ENCODE measurements at places on chromosomes 5 and 9. TPM values are rescaled to one million over a fixed set of nuclear protein-coding genes. Genes with fewer than 3 reads are reported as not detected.
A peak's percentile ranks its signal among the peaks of the same experiment; 100 is the strongest.

GRCh38 chr9:106771608-106772007 is 91.4 kb upstream of the ZNF462 start:
- no peak for DNase-seq

Gene LCN1
- total RNA-seq = not detected

- no peak for DNase-seq
Measured at GRCh38 chr5:123598028-123598689, 86.2 kb downstream of the CSNK1G3 start.

Gene PCDHA12
- total RNA-seq = 0.03 TPM

Gene PCDHB6
- not detected for total RNA-seq

DNA sequence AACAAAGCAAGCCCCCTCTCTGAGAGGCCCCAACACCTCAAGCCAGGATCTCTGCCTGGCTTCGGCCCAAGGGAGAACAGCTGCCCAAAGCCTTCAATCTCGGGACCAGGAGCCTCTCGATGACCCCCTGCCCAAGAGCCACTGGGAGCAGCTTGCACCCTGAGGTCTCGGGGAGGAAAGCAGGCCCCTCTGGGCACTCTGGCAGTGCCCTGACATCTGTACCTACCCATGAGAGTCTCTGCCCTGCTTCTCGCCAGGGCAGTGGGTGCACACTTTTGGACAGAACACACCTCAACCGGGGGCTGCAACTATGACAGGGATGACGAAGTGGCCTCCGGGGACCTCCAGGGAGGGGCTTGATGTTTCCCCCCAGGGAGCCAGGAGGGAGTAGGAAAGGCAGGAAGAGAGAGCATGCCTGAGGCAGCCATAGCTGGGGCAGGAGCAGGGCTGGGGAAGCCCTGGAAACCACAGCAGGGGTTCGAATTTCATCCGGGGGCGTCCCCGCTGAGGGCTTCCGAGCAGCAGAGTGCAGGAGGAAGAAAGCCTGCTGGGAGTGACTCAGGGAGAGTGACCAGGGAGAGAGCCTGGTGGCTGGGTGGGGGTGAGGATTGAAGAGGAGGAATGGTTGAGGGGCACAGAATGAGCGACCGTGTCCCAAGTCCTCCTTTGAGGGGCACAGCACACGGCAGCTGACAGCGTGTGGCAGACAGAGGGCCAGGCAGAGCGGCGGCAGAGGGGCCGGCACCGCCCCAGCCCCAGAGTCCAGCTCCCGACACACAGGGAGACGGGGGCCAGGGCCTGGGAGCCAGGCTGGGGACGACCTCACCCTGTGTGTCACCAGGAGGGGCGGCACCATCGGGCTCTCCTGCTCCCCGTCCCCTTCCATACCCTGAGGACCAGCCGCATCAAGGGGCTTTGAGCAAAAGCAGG is 1.8 kb downstream of the LPCAT1 start:
- DNase-seq = no peak

Gene SARDH
- total RNA-seq = not detected

GRCh38 chr9:37953775-37954437 is 50.0 kb upstream of the SLC25A51 start:
- DNase-seq = peak; percentile 96

DNA sequence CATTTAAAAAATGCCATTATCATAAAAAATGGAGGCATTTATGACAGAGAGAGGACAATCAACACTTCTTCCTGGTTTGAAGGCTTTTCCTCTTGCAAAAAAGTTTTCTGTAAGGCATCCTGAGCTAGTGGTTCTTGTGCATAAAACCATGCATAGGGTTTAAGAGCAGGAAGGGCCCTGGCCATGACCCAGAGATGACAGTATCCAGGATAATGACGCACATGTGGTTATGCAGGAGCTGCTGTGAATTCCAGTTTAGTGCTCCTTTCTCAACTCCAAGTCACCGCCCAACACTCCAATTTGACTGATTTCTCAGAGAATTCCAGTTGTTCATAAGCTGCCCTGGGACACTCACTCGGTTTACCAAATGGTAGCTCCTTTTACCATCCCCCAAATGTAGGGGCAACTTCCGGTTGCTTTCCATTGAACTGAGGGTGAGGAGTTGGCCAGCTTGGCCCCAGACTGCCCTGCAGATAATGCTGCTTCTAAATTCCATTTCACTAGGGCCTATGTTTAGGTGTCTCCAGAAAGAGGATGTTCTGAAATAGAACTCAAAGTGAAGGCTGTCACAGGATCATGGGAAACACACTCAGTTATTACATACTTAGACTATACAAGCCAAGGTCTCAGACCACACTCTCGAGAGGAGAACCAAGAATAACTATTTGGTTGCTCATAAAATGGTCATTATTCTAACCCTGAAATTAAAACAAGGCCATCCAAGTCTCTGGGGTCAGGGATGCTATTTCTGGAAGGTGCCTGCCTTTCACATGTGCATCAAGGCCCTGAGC is 179.1 kb downstream of the SLIT3 start:
- no peak for DNase-seq

Gene CLTB
- total RNA-seq = 451 TPM

- DNase-seq = peak; percentile 64
Measured at GRCh38 chr5:138632900-138633489, 57.8 kb upstream of the HSPA9 start.

- DNase-seq = no peak
Measured at GRCh38 chr5:664343-664993, 28.7 kb downstream of the TPPP start.

Gene PRUNE2
- 2.2 TPM for total RNA-seq

GRCh38 chr5:136057401-136058038 is 28.7 kb downstream of the TGFBI start:
- DNase-seq = no peak

DNA sequence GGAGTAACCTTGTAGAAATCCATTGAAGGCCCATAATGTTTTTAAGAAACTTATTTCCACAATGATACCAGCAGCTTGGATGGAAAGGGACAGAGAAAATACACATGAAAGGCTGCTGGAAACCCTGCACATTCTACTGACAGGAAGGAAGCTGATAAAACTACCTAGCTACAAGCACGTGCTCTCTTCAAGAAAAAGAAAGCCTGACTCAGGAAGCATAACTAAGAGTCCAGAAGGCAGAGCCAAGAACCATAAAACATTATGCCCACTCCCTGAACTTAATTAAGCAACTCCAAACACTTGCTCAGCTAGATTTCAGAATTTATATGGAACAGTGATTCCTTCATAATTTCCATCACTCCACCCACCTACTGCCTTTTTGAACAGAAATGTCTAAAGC is 430.8 kb downstream of the SEMA5A start:
- DNase-seq = no peak

DNA sequence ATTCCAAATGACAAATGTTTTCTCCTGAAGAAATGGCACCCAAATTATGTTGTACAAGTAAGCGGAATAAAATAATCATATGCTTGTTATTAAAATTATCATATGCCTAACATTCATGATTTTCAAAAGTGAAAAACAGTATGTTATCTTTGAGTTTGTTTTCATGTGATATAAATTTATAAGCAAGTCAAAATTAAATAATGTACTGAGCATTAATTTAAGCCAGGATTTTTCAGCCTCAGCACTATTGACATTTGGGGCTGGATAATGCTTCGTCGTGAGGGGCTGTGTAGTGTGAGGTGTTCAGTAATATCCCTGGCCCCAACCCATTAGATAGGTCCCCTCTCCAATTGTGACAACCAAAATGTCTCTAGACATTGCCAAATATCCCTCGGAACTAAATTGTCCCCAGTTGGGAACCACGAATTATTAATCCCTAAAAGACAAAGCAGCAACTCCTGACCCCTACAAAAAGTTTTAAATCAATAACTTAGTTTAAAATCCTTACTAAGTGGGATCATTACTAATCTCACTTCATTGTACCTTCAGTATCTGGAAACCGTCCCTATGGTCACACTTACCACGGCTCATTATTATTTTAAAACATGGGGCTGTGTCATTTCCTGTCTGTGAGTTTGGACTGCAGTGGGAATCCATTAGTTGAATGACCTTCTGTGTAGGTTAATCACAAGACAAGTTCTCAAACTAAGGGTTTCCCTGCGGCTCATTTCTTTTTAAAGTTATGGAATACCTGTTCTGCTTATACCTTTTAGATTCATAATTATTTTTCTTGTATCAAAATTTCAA is 1.3 kb upstream of the NNT start:
- DNase-seq = peak; percentile 18

Gene ABO
- total RNA-seq = not detected

Gene ADAMTS16
- total RNA-seq = not detected

DNA sequence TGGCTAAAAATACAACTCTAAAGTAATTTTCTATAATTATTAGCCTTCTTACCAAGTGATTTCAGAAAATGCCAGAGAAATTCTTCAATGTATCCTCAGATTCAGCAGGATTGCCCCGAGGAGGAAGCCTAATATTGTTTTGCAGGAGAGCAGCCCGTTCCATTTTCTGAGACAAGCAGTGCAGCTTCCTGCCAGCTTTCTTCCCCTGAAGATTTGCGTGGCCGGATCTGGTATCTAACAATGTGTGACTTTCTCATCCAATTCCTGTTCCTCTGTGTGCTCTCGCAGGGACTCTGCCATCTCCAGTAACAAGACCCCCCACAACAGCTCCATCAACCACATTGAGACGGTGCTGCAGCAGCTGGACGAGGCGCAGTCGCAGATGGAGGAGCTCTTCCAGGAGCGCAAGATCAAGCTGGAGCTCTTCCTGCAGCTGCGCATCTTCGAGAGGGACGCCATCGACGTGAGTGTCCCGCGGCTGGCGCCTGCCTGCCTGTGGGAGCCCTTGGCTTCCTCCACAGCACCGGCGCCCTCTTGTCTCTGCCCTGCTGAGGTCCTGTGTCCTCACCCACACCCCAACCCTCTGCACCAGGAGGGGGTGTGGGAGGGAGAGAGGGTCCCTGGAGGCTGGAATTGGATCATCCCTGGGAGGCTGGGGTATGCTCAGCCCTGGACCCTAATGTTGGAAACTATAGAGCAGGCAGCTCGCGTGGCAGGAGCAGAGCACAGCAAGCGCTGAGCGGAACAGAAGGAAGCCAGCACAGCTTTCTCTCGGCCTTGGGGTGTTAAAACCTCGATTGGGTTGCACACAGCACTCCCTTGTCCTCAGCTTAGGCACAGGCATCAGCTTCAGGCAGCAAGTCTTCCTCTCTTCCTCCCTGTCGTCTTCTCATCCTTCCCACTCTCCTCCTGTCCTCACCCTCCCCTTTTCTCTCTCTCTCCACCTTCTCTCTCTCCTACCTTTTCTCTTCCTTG is 216.2 kb downstream of the TRIO start:
- no peak for DNase-seq

Gene PCDHGA2
- total RNA-seq = 0.10 TPM

DNA sequence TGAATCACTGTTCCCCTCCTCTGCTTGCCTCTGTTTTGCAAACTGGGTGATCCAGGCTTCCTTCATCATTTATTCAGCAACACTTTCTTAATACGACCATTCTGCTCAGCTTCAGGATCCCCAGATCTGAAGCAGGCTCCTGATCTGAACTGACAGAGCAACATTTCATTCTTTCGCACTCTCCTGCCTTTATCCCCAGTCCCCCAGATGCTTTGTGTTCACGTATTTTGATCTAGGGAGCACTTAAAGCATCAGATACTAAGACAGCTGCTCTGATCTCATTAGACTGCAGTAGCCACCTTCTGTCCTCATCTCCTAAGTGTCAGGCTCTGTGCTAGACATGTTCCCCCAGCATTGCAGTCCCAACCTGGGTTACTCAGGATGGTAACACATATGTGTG is 158.0 kb downstream of the TRIO start:
- DNase-seq = no peak

- no peak for DNase-seq
Measured at GRCh38 chr5:142221091-142221860, 103.5 kb downstream of the SPRY4 start.

DNA sequence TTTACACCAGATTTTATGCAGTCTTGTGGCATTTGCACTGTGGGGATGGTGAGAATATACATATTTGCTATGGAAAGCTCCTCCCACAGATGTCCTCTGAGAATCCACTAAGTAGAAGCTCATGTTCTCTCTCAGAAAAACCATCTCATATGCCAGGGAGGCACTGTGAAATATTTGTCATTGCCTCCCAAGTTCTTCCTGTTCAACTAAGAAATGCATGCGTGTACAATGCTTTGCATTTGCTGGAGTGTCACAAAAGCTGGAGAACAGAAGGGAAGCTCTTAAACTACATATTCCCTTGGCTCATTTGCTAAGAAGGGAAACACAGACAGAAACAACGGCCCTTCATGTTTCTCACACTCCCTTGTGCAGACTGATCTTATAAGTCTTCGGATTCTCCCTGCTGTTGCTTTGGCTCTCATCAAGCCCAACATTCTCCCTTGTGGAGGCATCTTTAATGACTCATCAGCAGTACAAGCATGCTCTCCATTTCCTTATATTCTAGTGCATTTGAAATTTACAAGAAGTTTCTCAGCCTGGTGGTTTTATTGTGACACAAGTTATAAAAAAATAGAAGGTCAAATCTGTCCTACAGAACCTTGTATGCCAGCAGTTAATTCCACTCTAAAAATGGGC is 220.6 kb downstream of the TRIM36 start:
- DNase-seq = no peak

Gene GPSM1
- total RNA-seq = 3.6 TPM

Gene DNAJC18
- 9.2 TPM for total RNA-seq

- DNase-seq = no peak
Measured at GRCh38 chr5:135457424-135458071, 5.4 kb upstream of the TIFAB start.
